HS-27A (cell line): ENCODE measurements at places on chromosomes 6 and 20.

DNA sequence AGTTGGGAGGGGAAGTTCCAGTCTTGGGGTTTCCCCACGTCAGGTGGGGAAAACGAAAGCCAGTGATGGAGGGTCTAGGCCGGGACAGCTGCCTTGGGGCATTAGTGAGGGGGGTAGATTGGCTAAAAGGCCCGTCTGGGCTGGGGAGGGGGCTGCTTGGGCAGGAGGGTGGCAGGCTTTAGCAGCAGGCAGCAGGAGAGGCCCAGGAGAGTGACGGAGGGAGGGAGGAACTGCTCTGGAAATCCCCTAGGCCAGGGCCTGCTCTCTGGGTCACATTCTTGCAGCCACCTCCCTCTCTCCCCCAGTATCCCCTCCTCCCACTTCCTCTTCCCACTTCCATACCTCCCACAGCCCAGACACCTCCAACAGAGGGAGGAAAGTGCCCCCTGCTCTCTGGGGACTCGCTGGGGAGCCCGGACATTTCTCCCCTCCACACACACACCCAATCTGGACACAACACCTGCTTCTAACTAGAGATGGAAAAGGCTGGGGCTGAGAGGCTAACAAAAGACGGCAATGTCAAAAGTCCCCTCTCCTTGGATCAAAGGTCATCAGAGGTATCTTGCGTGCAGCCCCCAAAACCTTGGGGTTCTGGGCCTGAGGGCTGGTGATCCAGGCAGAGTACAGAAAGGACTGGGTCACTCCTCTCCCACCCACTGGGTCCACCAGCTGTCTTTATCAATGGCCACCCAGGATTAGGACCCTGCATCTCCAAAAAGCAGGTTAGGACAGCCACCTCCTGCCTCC lies 1.8 kb downstream of the NFKBIE start:
- DNase-seq: no peak

DNA sequence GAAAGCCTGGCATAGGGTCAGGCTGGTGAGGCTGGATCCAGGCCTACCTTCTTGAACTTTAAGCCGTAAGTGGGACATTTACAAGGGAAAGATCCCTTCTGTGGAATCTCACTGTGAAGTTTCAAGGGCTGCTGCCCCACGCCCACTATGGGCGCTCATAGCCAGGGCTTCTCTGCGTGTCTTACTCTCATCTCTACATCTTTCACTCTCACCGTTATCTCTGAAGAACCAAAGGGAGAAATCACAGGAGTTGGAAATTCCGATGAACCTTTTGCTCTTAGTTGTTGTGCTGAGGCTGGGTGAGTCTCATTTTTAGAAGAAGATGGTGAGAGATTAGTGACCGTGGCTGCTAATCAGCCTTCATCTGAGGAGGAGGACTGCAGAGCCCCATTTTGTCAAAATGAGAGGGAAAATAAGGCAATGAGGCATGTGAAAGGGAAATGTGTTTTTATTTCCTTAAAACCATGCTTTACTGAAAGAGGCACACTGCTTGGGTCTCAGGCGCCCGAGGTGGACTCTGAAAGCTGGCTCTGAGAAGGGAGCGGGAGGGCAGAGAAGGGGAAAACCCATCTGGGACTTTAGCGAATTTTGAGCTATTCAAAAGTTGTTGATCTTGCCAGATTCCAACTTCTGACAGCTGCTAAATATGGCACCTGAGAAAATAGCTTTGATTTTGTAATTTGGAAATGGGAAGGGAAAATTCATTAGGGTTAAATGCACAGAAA lies 301.5 kb downstream of the CLIC5 start:
- DNase-seq: no peak

GRCh38 chr6:34836451-34836850 lies 44.6 kb downstream of the BLTP3A start:
- DNase-seq: no peak

- DNase-seq: no peak
Measured at GRCh38 chr6:167973148-167973885, 24.2 kb upstream of the KIF25 start.

DNA sequence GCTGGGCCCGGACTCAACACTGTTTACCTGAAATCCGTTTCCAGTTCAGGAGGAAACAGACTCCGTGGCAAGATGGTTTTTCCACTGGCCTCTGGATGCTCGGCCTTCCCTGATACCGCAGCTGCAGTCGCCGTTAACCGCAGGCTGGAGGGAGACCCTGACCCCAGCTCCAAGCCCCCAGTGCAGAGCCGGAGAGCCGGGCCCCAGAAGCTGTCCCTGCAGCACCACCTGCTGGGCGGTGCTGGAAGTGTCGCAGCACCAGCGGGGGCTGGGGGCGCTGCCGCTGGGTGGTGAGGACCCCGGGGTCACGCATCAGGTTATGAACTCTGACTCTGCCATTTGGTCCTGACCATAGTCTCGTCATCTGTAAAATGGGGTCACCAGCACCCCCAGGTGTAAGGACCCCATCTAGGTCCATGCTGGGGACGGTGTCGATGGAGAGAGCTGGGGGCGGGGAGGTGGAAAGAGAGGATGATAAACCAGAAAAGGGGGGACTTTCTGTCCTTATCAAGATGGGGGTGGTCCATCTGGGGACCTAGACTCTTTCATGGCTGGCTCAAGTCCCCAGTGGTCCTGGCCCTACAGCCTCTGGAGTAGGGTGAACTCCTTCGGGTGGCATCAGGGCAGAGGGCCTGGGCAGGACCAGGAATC lies 20.8 kb upstream of the CHRNA4 start:
- no peak for DNase-seq

GRCh38 chr20:44407402-44408184 lies 52.1 kb downstream of the HNF4A start:
- peak; percentile 59 for DNase-seq

DNA sequence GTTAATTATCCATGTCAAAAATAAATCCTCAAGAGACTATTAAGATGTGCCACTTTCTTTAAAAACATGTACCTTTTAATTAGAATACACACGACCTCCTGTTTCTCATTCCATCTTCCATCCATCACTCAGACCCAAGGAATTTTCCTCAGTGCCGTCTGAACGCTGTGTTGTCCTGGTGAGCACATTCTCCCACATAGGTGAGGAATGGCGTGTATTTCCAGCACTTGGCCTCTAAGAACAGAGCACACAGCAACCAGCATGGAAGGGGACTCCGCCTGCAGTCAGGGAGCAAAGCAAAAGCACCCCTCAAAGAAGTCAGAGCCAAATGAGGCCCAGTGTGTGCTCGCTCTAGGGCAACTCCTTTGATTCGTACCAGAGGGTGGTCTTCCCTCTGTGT lies 45.9 kb downstream of the TBXT start:
- no peak for DNase-seq

DNA sequence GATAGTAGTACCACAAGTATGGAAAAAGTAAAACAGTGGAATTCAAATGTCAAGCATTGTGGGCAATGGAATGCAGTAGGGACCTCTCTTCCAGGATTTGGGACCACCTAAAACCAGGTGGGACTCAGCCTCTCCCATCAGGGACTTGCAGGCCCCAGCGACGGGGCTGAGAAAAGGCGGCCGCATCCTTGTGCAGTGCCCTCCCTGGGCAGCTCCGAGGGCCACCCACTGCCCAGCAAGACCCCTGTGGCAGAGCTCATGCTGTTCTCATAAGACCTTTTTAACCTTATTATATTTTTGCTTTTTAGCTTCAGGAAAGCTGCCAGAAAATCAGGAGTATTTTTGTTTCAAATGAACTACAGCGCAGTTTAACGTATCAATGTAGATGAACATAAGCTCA lies 142.6 kb upstream of the RPS6KA2 start:
- DNase-seq: no peak

- no peak for DNase-seq
Measured at GRCh38 chr6:149324428-149324827, 6.9 kb downstream of the TAB2 start.

GRCh38 chr6:144551339-144551738 lies 266.2 kb downstream of the UTRN start:
- no peak for DNase-seq

- no peak for DNase-seq
Measured at GRCh38 chr6:166957087-166957804, 896 bp upstream of the RNASET2 start.

- DNase-seq: no peak
Measured at GRCh38 chr6:1285556-1285955, 26.3 kb upstream of the FOXQ1 start.

DNA sequence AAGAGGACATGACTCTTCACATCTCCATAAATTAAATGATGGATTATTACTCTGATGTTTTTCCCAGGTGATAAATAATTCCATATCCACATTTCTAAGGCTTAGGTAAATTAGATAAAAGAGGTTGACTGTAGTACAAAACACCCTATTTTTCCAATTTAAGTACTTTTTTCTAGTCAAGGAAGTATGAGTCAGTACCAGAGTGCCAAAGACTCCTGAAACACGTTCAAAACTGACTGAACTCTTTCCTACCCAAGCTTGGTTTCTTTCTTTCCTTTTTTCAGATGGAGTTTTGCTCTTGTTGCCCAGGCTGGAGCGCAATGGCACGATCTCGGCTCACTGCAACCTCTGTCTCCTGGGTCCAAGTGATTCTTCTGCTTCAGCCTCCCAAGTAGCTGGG lies 85.0 kb downstream of the DOK5 start:
- no peak for DNase-seq

GRCh38 chr6:109762769-109763441 lies 71.8 kb downstream of the FIG4 start:
- DNase-seq: peak; percentile 69

- no peak for DNase-seq
Measured at GRCh38 chr20:52747845-52748284, 224.3 kb upstream of the TSHZ2 start.

DNA sequence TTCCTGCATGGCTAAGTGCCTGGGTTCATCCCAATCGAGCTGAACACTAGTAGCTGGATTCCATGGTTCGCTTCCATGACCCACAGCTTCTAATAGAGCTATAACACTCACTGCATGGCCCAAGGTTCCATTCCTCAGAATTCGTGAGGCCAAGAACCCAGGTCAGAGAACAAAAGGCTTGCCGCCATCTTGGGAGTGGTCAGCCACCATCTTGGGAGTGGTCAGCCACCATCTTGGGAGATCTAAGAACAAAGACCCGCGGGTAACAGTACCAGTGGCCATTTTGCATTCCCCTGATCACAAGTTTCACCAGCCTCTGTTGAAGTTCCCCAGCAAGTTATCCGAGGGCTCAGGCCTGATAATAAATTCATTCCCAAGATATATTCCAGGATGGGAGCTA lies 179.6 kb downstream of the LMBRD1 start:
- no peak for DNase-seq

GRCh38 chr6:40485300-40485699 lies 101.9 kb downstream of the LRFN2 start:
- DNase-seq: no peak

GRCh38 chr20:51428401-51429143 lies 113.9 kb downstream of the NFATC2 start:
- DNase-seq: no peak

DNA sequence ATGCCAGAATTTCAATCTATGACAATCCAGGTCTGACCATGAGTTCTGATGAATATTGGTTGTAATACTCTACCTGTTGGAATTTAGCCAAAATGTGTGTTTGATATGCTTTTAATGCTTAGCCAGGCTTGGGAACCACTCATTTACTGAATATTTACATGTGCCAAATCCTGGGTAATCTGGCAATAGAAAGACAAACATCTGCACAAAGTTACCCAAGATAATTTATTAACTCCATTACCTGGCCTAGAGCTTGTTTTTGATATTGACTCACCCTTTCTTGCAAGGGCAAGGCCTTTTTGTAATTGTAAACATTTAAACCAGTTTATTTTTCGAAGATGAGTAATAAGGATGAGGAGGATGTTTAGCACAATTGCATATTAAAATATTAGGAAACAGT lies 13.5 kb upstream of the CD2AP start:
- no peak for DNase-seq

- no peak for DNase-seq
Measured at GRCh38 chr6:156917213-156917612, 140.0 kb downstream of the ARID1B start.

- no peak for DNase-seq
Measured at GRCh38 chr20:12837646-12838045, 171.1 kb upstream of the SPTLC3 start.

GRCh38 chr20:8361006-8361652 lies 229.1 kb downstream of the PLCB1 start:
- DNase-seq: peak; percentile 50

- no peak for DNase-seq
Measured at GRCh38 chr6:155155787-155156447, 107.9 kb upstream of the CLDN20 start.

GRCh38 chr20:44414346-44414714 lies 58.8 kb downstream of the HNF4A start:
- DNase-seq: no peak

DNA sequence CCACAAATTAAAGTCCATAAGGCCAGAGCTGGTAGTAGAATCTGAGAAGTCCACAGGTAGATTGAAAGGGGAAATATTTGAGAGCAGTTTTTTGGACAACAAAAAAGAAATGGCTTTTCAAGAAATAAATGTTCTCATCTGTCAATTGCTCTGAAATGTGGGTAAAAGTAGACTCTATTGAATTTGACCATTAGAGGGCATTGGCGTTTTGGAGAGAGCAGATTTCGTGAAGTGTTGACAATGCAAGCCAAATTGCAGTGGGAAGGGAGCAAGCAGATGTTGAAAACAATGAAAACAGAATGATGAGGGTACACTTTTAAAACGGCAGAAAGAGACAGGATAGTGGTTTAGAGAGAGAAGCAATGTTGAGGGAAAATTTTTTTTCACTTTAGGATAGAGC lies 149.1 kb upstream of the FAM83B start:
- no peak for DNase-seq

DNA sequence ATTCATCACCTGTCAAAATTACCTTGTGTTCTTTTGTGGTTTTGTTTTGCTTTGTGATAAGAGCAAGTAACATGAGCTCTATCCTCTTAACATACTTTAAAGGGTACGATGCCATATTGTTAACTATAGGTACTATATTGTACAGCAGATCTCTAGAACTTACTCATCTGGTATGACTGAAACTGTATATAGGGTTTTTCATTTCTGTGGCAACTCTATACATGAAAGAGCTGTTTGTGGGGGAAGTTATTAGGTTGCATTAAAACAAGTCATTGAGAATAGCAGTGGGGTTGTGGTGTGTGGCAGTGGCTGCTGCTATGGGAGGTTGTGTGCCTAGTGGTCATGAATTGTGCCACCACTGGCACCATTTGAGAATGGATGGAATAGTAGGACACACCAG lies 268.4 kb downstream of the KCNQ5 start:
- no peak for DNase-seq

- no peak for DNase-seq
Measured at GRCh38 chr6:52498538-52499017, 78.3 kb downstream of the TRAM2 start.

DNA sequence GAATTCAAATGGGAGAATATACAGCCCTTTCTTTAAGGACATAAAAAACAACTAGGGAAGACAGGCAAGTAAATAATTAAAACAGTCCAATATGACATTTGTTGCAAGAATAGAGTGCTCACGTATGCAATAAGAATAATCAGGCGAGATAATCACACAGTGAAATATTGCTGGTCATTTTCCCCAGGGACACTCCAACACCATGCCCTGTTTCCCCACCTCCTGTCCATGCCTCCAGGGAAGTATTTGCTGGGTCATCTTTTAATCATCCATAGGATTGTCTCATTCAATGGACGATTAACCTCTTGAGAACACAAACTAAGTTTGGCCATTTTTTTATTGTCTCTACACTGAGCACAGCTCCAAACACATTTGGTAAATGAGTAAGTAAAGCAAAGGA lies 472.9 kb downstream of the C6orf118 start:
- DNase-seq: no peak
